ENCODE measurements at places on chromosomes 5 and 9. TPM values are rescaled to one million over a fixed set of nuclear protein-coding genes. Genes with fewer than 3 reads are reported as not detected.

PHPT1 gene
- total RNA-seq = 161 TPM

MEGF10 gene
- 0.06 TPM for total RNA-seq

FBXO38 gene
- total RNA-seq = 67.6 TPM

TICAM2 gene
- total RNA-seq = 3.3 TPM

CHSY3 gene
- total RNA-seq = 13.2 TPM

COL23A1 gene
- not detected for total RNA-seq

GABRA6 gene
- total RNA-seq = not detected

GARNL3 gene
- 7.7 TPM for total RNA-seq

ACOT12 gene
- not detected for total RNA-seq

GPR151 gene
- total RNA-seq = not detected

GLIPR2 gene
- total RNA-seq = 17.2 TPM

FOXI1 gene
- total RNA-seq = not detected

SLIT3 gene
- 42.5 TPM for total RNA-seq

DDX4 gene
- not detected for total RNA-seq

GLRX gene
- total RNA-seq = 29.6 TPM

Measured in aortic smooth muscle cell (primary cell).